ENCODE measurements at places on chromosomes 5 and 9. TPM values are rescaled to one million over a fixed set of nuclear protein-coding genes. Genes with fewer than 3 reads are reported as not detected.

The ALDH1A1 gene
- total RNA-seq = 2.1 TPM

The PDGFRB gene
- total RNA-seq = 96.6 TPM

The MYMK gene
- total RNA-seq = not detected

The ANKRD18A gene
- 4.0 TPM for total RNA-seq

The BARX1 gene
- total RNA-seq = 0.73 TPM

The FBXO38 gene
- total RNA-seq = 36.2 TPM

The CARD6 gene
- total RNA-seq = 1.0 TPM

The STK32A gene
- total RNA-seq = 0.25 TPM

The PCDHB15 gene
- 1.6 TPM for total RNA-seq

The FAT2 gene
- total RNA-seq = 0.14 TPM

The DPP7 gene
- total RNA-seq = 53.8 TPM

The PCDHA1 gene
- not detected for total RNA-seq

The LCN15 gene
- not detected for total RNA-seq

The SLC4A9 gene
- total RNA-seq = not detected

The GLT6D1 gene
- total RNA-seq = not detected

The TAF11L6 gene
- total RNA-seq = not detected

All from astrocyte (in vitro differentiated cells and primary cell).